Right lobe of liver (tissue), 6 donors: ENCODE measurements at places on chromosomes 2 and 18. TPM values are rescaled to one million over a fixed set of nuclear protein-coding genes. Genes with fewer than 3 reads are reported as not detected.

DNA sequence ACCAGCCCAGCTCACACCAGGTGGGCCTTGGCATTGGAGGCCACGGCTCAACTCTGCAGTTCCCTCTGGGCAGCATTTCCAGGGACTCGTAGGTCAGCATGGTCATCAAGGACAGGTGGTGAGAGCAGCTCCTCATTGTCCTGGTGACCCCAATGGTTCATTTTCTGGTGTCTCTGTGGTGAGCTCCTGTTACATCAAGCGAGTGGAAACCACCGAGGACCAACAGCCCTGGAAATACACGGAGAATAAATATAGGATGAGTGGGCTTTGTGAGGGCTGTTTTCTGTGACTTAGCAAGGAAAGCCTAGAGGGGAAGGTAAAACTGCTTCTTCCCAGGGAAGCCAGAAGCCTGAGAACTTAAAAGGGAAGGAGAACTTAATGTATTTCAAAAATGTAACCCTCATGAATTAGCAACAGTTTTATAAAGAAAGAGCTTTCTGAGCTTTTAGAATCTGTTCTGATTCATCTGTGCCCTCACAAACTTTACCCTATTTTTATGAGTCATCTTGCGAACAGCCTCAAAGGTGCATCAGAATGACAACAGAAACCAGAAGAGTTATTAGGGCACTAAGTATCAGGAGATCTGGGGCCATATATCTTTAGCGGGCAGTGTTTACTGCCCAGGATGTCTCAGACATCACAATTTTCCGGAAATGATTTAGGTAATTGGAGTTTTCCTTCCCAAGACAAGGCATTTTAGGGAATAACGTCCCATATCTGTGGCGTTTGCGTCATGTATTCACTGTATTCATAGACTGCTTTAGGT lies 18.7 kb downstream of the C2orf92 start:
- H3K27me3 ChIP-seq: no peaks in the 10 kb centered on the region
- no peak for DNase-seq
- no peaks in the 10 kb centered on the region for H3K36me3 ChIP-seq

DNA sequence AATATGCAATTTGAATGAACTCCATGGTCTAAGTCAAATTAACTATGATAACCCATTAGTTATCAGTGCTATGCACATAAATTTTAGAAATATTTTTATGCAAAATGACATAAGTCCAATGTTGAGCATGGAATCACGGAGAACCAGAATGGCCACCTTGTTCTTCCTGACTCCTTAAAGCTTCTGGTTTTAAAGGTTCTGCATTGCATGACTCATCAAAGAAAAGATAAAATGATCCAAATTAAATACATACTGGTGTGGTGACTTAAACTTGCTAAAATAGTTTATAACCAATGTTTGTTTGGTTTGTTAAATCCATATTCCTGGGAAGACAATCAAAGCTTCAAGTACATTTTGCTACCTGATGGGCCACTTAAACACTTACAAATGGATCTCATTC lies 1146.9 kb upstream of the NRXN1 start:
- no peak overlapping the region for H3K27ac ChIP-seq
- no peaks in the 10 kb centered on the region for H3K27me3 ChIP-seq
- no peaks in the 10 kb centered on the region for H3K4me1 ChIP-seq
- no peak overlapping the region for H3K4me3 ChIP-seq
- no peak for DNase-seq

- H3K27me3 ChIP-seq: no peaks in the 10 kb centered on the region
- no peak for DNase-seq
- H3K36me3 ChIP-seq: no peaks in the 10 kb centered on the region
- H3K4me3 ChIP-seq: no peak overlapping the region
These were observed 179.5 kb downstream of the SMAD2 start for GRCh38 chr18:47750889-47751423.

DNA sequence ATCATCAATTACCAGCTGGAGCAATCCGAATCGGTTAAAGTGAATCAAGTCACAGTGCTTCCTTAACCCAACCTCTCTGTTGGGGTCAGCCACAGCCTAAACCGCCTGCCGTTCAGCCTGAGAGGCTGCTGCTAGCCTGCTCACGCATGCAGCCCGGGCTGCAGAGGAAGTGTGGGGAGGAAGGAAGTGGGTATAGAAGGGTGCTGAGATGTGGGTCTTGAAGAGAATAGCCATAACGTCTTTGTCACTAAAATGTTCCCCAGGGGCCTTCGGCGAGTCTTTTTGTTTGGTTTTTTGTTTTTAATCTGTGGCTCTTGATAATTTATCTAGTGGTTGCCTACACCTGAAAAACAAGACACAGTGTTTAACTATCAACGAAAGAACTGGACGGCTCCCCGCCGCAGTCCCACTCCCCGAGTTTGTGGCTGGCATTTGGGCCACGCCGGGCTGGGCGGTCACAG lies 496 bp upstream of the ITGA4 start:
- peak overlapping the region; percentile 77 for H3K27ac ChIP-seq
- H3K4me1 ChIP-seq: no peaks in the 10 kb centered on the region
- peak; percentile 51 for DNase-seq
- H3K4me3 ChIP-seq: peak overlapping the region; percentile 30
- H3K36me3 ChIP-seq: no peaks in the 10 kb centered on the region

DNA sequence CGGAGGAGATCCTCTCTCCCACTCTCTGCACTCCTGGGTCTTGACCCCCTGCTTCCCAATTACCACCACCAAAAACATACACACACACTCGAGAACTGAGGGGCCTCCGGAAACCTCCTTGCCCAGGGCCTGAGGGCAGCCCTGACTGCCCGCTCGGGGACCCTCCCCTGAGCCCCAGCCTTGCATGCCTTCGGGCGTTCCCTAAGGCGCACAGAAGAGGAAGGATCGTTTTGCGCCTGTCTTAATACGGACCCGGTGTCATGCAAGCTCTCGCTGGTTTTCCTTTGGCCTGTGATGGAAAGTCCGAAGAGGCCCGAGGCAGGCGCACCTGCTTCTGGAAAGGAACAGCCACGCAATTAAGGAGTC lies 19.8 kb downstream of the POU3F3 start:
- no peak overlapping the region for H3K4me3 ChIP-seq
- H3K4me1 ChIP-seq: no peaks in the 10 kb centered on the region
- H3K36me3 ChIP-seq: no peaks in the 10 kb centered on the region
- no peak overlapping the region for H3K27ac ChIP-seq
- H3K27me3 ChIP-seq: no peaks in the 10 kb centered on the region
- DNase-seq: no peak

DNA sequence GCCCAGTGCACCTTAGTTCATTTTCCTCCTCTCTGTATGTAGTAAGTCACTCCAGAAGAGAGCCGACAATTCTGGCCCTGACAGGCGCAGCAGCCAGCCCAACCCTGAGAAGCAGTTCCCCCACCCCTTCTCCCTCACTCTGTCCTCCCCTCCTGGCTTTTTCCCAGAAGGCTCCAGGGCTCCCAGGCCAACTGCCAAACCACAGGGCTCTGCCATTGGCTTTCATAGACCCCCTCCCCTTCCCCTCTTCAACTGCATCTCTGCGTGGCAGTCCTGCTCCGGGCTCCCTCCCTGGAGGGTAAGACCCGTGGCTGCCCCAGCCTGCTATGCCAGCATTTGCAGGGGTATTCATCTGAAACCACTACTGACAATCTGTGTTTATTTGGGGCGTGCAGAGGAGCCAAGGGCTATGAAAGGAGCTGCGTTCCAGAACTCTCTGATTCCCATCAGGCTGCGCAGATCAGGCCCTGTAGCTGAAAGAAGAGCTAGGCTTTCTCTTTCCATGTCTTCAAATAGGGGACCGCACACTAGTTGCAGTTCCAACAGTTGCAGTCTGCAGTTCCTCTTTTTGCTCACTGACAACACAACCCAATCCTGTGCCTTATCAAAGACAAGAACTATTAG lies 388.6 kb upstream of the TNP1 start:
- H3K4me3 ChIP-seq: no peak overlapping the region
- no peak overlapping the region for H3K27ac ChIP-seq
- no peak for DNase-seq
- H3K27me3 ChIP-seq: no peaks in the 10 kb centered on the region
- H3K4me1 ChIP-seq: no peaks in the 10 kb centered on the region

GRCh38 chr2:178268435-178268834 lies 74.1 kb downstream of the OSBPL6 start:
- no peaks in the 10 kb centered on the region for H3K27me3 ChIP-seq
- H3K27ac ChIP-seq: no peak overlapping the region
- DNase-seq: no peak
- no peaks in the 10 kb centered on the region for H3K4me1 ChIP-seq
- no peaks in the 10 kb centered on the region for H3K36me3 ChIP-seq

DNA sequence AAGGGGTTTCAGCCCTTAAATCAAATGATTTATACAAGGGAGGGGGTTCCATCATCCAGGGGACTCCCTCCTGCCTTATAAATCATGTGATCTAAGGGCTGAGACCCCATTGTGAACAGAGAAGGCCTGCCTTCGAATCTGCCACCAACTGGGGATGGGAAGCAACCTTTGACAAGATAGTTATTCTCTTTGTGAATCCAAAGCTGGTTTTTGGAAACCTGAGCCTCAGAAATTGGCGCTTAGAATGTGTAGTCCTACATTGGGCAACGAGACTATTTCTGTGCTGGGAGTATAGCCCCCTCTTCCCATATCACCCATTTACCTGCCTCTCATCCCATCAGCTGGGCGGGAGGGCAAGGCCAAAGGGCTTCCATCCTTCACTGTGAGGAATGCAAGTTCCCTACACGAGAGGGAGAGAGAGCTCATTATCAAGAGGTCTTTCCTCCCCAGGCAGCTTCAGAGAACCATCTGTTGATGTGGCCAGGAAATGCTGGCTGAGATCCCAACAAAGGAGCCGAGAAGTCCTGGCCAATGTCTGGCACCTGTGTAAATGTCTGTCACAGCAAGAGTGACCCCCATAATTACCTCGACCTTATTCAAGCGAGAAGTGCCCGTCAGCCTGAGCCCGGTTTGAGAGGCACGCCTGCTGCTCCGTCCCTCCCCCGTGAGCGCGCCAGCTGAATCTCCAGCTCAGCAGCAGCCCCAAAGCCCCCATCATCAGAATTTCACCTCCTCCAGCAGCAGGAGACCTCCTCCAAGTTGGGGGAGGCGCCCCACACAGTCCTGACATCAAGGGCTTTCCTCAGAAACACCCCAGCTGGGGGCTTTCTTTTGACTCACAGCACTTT lies 48.4 kb upstream of the APCDD1 start:
- DNase-seq: no peak
- H3K4me1 ChIP-seq: no peaks in the 10 kb centered on the region
- no peaks in the 10 kb centered on the region for H3K36me3 ChIP-seq
- no peak overlapping the region for H3K4me3 ChIP-seq

GRCh38 chr2:219870041-219870440 lies 242.6 kb downstream of the SLC4A3 start:
- H3K27ac ChIP-seq: no peak overlapping the region
- no peak for DNase-seq
- no peaks in the 10 kb centered on the region for H3K4me1 ChIP-seq
- no peak overlapping the region for H3K4me3 ChIP-seq

DNA sequence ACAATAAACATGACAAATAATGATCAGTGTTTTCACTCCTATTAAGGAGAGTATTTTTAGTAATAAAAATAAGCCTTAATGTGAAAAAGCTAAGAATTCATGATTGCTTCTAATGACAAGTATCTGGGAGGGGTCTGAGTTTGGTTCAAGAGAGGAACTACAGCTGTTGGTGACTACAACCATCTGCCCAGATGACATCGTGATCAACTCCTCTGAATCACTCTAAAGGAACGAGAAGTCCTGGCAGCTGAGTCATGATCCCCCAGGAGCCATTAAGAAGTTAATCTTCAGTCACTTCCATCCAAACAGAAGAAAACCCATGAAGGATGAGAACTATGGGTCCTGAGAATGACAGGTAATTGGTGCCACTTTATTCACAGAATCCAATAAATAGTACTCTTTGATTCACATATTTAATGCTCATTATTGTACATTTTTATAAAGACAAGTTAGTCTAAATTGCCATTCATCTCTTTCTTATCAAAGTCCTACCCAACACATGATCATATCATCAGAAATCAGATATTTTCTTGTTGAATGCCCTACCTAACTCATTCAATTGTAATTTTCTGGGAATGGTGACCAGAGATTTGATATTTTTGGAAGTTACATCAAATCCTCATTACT lies 6.8 kb downstream of the TFPI start:
- H3K27ac ChIP-seq: peak overlapping the region; percentile 94
- no peak for DNase-seq
- no peaks in the 10 kb centered on the region for H3K4me1 ChIP-seq
- no peaks in the 10 kb centered on the region for H3K27me3 ChIP-seq
- H3K36me3 ChIP-seq: no peaks in the 10 kb centered on the region

DNA sequence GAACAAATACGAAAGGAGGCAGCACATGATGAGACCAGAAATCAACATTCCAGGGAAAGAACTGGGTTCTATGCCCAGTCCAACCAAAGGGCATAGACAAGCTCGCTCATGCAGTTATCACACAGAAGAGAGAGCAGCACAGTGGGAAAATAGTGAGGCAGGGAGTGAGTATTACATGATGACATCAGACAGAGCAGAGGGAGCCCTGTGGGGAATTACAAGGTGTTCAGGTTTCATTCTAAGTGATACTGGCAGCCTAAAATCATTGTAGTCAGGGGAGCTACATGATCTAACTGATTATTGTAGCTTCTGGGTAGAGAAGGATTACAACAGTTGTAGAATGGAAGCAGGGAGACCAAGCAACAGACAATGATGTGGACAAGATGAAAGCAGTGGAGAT lies 658.5 kb downstream of the ARHGAP15 start:
- no peak overlapping the region for H3K4me3 ChIP-seq

GRCh38 chr2:170420961-170421687 lies 243.2 kb downstream of the MYO3B start:
- no peak overlapping the region for H3K27ac ChIP-seq
- no peaks in the 10 kb centered on the region for H3K27me3 ChIP-seq
- H3K4me3 ChIP-seq: no peak overlapping the region
- H3K4me1 ChIP-seq: no peaks in the 10 kb centered on the region

- no peaks in the 10 kb centered on the region for H3K27me3 ChIP-seq
- H3K27ac ChIP-seq: no peak overlapping the region
These were observed 440.3 kb upstream of the MC4R start for GRCh38 chr18:60812921-60813320.

DNA sequence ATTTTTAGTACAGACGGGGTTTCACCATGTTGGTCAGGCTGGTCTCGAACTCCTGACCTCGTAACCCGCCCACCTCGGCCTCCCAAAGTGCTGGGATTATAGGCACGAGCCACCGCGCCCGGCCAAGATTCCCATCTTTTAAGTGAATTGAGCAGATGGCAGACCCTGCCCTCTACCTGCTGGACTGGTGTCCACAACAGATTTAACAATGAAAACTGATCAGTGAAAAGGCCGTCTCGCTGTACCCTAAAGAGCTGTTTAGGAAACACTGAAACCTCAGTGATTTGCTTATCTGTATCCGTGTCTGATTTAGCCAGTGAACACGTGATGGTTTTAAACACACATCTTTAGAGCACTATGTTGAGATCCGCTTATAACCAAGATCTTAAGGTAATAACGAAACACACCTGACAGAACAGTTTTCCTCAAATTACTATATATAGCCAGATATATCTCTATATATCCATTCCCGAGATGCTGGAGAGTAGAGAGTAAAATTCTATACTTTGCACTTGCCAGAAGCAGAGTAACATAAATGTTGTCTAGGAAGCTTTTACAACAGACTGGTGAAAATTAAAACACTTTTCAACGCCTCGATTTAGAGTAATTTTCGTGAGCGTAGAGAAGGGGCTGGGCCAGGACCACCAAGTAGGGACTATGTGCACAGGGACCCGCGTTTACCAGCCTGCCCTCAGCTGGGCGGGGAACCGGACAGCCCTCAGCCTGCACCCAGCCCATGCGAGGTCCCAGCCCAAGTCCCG lies 594 bp downstream of the FAM161A start:
- no peaks in the 10 kb centered on the region for H3K36me3 ChIP-seq
- H3K27me3 ChIP-seq: no peaks in the 10 kb centered on the region
- peak overlapping the region; percentile 92 for H3K4me3 ChIP-seq
- DNase-seq: no peak

Gene SERPINB3
- total RNA-seq: not detected

Gene KCNE4
- 0.17 TPM for total RNA-seq

Gene TRABD2A
- total RNA-seq: 1.00 TPM

Gene SNORC
- 4.7 TPM for total RNA-seq

Gene CMPK2
- 3.0 TPM for total RNA-seq
